IPS DF 19.7 (cell line): ENCODE measurements at places on chromosomes 5 and 9.

DNA sequence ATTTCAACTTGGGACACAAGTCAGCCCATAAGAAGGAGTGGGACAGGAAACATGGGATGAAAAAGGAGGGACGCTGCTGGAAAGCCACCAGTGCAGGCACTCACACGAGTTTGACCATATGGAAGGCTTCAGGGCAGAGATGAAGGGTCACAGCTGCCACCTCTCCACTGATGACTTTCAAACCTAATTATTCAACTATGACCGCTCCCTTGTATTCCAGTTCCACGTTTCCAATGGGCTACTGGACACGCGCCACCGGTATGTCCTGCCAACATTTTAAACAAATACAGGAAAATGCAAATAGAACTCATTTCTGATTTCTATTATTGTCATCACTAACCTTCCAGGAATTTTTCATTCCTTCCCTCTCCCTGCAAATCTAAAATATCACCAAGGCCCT is 134.7 kb downstream of the SLC1A3 start:
- no peak for DNase-seq

- no peak for DNase-seq
Observed at GRCh38 chr9:117266855-117267497, 147.9 kb downstream of the ASTN2 start.

- DNase-seq, result no peak
Observed at GRCh38 chr9:8560560-8561525, 761.3 kb upstream of the DMAC1 start.

- no peak for DNase-seq
Observed at GRCh38 chr5:92944337-92944736, 636.7 kb downstream of the NR2F1-AS1 start.

GRCh38 chr9:125370786-125371185 is 109.2 kb downstream of the GAPVD1 start:
- DNase-seq, result no peak

DNA sequence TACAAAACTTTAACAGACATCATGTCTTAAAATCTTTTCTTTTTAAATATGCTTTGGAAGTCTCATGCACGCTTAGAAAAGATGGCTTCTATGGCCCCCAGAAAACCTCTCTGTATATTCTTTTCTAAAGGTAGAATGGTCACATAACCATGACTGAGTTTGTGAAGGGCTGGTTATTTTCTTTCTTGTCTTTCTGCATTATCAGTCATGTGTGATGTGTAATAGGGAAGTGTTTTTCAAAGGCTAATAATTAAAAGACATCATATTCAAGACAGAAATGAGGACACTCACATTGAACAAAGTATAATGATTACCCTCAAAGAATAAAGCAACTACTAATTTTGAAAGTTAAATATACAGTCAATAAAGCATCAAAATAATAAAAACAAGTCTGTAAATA is 253.4 kb downstream of the TRPM3 start:
- DNase-seq, result no peak

GRCh38 chr5:88782571-88782970 is 100.4 kb downstream of the MEF2C start:
- no peak for DNase-seq

GRCh38 chr5:161420521-161420920 is 126.0 kb downstream of the GABRB2 start:
- DNase-seq, result no peak

GRCh38 chr5:6442333-6442732 is 6.3 kb upstream of the UBE2QL1 start:
- no peak for DNase-seq

DNA sequence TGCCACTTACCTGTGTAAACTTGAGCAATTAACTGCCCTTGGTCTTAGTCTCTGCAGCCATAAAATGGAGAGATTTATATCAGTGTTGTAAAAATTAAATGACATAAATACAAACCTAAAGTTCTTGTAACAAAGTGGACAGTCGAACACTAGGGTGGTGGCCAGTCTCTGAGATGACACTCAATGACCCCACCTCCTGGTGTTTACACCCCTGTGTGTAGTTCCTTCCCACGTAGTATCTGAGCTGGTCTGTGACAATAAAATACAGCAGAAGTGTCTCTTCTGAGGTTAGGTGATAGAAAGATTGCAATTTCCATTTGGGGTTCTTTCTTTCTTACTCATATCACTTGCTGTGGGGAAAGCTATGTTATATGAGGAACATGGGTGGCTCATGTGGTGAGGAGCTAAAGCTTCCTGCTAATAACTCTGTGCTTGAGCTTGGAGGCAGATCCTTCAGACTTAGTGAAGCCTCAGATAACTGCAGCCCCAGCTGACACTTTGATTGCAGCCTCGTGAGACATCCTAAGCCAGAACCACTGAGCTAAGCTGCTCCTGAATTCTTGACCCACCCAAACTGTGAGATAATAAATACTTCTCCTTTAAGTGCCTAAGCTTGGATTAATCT is 173.4 kb upstream of the CHD1 start:
- no peak for DNase-seq

DNA sequence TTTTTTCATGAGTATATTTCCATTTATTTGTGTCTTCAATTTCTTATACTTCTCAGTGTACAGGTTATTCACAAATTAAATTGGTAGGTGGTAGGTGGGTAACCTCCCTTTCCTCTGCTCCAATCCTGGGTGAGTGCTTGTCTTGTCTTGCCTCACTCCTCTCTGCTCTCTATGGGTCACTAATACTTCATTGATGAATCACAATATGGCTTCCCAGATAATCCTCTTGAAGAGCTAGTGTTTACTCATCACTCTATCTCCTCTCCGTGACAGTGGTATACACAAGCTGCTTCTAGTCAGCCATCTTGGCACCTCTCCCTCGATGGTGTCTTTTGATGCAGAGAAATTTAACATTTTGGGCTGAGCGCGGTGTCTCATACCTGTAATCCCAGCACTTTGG is 331.8 kb upstream of the NMUR2 start:
- no peak for DNase-seq

DNA sequence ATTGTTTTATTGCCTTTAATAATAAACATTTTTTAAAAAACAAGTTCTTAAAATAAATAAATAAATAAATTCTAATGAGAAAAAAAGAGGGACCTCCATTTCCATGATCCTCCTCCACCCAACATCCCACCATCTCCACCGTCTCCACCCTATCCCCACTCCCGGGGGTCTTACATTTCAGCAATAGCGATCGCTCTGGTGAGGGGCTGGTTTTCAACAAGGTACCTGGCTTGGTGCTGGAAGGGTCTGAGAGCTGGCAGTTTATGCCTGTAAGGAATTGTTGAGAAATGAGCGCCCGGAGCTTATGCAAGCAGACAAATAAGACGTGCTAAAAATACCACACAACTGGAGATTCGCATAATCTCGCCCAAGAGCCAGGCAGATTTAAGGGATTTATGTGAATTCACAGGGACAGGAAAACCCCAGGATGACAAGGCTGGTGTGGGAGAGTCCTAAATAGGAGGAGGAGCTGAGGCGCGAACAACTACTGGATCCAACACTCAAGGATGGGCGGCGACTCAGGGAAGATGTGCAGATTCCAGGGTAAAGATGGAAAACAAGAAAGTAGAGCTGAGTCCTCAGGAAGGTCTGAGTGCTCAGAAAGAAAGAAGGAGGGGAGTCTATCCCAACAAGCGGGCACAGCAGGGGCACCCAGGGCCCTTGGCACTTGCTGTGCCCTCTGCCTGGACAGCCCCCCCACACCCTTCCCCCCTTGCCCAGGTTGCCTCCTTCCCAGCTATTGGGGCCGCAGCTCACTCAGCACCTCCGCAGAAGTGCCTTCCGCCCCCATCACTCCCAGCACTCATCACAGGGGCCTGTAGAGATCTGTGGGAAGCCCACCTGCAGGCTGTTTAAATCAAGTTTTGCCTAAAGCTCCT is 27.0 kb downstream of the TRIM14 start:
- no peak for DNase-seq

GRCh38 chr9:116059466-116059865 is 94.1 kb upstream of the PAPPA start:
- no peak for DNase-seq

GRCh38 chr9:18429070-18429469 is 44.9 kb upstream of the ADAMTSL1 start:
- DNase-seq, result no peak

DNA sequence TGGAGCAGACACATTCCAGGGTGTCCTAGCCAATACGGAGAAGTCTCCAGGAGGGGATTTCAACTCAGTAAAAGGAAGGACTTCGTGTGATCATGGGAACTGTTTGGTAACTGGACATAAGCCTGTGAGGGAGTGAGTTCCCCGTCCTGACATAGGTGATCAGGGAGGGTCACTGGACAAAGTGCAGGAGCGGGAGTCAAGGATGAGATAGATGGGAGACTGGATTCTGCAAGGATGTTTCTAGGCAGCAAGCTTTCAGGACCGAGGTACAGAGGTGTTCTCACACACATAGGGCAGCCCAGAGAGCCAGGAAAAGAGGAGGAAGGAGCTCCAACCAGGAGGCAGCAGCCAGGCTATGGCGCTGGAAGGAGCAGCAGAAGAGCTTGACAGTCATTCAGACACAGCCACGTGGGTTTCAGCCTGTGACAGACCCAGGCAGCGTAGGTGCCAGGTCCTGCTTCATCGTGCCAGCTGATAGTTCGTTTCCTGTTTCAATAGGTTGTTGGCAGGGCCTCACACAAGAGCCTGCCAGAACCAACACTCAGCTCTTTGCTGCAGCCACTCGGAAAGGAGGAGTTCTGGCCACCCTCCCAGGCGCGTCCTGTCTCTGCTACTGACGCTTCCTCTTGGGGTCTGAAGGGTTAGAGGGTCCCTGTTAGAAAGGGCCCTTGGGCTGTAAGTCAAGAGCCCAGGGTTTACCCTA is 84.1 kb downstream of the AMBP start:
- no peak for DNase-seq

- no peak for DNase-seq
Observed at GRCh38 chr5:178426326-178427130, 163.7 kb downstream of the COL23A1 start.

GRCh38 chr9:125461636-125462190 is 200.1 kb downstream of the GAPVD1 start:
- DNase-seq, result no peak

DNA sequence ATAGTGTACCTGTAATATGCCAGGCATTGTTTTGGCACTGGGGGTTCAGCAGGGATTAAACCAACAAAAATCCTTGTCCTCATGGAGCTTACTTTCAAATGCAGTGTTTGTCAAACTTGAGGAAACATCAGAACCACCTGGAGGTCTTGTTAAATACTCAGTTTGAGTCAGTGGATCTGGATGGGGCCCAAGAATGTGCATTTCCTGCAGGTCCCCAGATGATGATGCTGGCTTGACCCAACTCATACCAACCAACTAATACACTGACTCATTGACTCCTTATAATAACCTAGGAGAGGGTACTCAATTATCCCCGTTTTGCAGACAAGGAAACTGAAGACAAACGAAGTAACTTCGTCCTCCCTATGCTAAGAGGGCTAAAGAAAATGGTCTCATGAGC is 11.3 kb downstream of the WWC1 start:
- no peak for DNase-seq

DNA sequence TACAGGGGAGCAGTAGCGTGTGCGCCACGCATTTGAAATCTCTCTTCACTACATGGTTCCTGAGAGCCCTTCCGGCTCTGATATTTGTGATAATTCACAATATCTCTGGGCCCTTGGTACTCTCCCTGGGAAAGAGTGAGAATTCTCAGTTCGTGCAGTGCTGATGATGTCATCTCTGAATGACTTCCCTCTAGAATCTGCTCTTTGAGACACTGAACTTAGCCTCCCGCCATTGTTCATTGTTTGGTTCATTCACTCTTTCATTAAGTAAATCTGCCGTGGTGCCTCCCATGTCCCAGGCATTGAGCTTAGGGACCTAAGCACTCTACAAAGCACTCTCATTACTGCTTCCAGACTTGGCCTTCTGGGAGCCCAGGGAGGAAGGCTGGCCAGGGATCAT is 94.0 kb downstream of the PPARGC1B start:
- no peak for DNase-seq

GRCh38 chr5:118778941-118779340 is 209.4 kb downstream of the DTWD2 start:
- DNase-seq, result no peak

DNA sequence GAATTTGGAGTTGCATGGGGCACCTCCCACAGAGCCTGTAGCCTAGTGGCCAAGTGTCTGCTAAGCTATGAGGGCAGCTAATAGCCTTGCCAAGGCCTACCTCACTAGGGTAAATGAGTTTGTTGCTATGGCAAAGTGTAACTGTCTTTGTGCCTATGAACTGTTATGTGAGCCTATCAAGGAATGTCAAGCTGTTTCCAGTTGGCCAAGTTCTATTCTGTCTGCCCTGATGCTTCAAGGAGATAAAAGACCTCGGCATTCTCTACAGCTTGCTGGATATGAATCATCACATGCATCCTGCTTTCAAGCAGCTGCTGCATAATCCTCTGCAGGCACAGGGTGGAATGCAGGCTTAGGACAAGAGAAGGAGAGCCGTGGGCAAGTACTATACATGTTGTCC is 69.8 kb upstream of the CCDC112 start:
- no peak for DNase-seq

DNA sequence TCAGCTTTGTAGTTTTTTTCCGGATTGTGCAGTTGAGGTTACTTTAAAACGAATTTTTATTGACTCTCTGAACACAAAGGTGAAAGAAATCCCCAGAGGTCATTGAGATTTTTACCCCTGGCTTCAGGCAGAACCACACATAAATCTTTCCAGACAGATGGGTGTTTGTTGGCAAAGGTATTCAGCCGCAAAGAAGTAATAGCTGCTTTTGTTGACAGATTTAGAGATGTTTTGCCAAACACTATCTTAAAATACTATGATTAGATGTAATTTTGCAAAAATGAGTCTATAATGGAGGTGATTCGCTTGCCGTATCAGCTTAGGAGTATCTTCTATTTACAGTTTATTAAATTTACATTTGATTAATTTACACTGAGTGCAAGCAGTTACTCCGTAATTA is 418.3 kb upstream of the CLINT1 start:
- no peak for DNase-seq

DNA sequence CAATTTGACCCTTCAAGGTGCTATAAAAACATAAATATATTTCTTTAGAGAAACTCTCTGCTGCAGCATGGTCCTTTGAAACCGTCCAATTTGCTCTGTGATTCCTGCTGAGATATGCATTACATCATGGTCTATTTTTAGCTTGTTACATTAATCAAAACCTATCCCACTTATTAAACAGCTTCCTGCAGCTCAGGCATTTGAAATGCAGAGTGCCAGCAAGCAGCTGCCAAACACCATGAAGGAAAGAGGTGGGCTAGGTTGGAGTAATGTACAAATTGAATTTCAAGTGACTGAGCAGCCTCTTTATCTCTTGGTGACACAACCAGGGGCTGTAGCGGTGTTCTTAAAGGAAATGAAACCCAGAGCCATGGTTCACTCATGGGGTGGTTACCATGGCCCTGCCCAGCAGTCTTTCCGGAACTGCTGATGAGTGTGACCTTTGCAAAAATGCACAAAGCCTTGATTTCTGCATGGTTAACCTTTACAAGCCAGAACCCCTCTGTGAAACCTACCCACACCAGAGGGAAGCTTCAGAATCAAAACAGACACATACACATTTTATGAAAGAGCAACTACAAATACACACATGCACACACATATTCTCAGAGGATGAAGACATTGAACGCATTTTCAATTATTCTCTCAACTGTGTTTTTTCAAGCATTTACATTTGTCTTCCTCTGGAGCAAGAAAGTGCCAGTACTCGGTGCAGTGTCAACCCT is 155.8 kb upstream of the ZNF608 start:
- DNase-seq, result no peak

GRCh38 chr5:14660833-14661232 is 3.7 kb upstream of the OTULIN start:
- no peak for DNase-seq

- DNase-seq, result no peak
Observed at GRCh38 chr9:127212453-127212852, 52.1 kb upstream of the GARNL3 start.
